CD8-positive, alpha-beta T cell (primary cell): ENCODE measurements at places on chromosomes 5 and 9.
A peak's percentile ranks its signal among the peaks of the same experiment; 100 is the strongest.

GRCh38 chr9:96719921-96720320, 58.0 kb downstream of the ZNF510 start:
- no peak for DNase-seq

DNA sequence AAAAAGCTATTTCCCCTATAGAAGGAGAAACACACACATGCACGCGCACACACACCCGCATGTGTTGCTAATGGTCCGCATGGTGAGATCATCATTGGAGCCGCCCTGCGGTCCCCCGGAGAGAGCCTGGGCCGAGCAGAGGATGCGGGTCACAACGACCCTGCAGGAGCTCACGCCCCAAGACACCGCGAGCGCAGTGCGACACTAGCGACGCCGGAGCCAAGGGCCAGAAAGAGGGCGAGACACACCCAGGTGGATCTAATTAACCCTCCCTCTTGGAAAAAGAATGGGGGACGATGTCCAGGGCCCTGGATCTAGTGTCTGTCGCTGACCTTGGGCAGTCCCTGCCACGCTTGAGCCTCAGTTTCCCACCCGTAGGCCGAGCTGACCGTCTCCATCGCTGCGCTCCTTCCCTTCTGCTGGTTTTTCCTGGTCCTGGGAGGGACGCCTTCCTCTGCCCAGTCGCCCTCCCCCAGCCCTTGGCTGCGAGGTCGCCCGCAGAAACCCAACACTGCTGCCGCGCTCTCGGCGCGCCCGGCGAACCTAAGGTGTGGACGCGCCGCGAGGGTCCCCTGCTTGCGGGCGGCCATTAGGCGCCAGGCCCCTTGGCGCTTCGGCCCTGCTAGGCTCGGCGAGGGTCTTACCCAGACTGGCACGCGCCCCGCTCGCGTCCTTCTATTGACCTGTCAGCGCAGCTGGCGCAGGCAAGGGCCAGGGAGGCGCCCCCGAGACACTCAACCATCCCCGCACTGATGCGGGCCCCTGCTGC, 47.5 kb upstream of the RNF20 start:
- no peak for DNase-seq

- DNase-seq: no peak
Measured at GRCh38 chr9:113221800-113222481, 597 bp downstream of the SLC31A1 start.

DNA sequence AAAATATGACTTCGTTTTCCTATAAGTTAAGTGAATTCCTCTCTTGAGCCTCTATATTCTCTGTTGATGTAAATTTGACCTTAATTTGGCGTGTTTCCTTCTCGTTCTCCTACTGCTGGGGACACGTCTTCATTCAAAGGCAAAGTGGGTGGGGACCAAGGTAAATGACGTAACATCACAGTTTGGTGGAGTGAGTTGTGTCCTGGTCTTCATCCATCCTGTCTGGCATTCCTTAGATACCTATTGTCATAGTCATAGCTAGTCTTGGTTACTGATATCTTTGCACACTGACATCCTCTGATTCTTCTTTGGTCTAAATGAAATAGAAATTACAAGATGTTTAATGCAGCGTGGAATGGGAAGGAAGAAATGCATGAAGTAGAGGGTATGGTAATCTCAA, 108.5 kb downstream of the NNT start:
- no peak for DNase-seq

DNA sequence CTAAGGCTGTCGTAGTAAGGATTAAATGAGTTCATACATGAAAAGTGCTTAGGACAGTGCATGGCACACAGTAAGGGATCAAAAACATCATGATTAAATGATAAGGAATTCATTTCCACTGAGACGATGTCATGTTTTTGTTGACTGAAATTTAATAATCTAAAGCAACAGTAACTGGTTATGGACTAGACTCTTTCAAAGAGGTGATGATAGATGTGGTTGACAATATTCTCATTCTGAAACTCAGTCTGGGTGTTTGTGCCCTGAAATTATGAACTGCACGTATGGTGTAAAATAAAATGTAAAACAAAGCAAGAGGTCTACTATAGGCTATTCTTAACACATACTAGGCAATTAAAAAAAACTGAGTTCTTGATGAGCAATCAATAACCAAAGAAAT, 280.0 kb downstream of the DENND1A start:
- DNase-seq: no peak

GRCh38 chr5:72474046-72474500, 33.1 kb downstream of the ZNF366 start:
- no peak for DNase-seq

DNA sequence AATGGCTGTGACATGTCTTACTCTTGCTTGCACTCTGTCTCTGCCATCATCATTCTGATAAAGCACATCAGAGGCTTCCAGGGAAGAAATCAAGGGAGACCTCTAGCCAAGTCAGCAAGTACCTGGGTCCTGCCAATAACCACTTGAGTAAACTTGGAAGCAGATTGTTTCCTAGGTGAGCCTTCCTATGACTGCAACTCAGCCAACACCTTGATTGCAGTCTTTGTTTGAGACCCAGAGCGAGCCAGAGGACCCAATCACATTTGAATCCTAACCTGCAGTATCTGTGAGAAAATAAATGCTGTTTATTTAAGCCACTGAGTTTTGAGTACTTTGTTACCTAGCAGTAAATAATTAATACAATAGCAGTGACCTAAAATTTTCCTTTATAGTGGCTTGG, 356.8 kb upstream of the CHD1 start:
- DNase-seq: no peak

GRCh38 chr5:44681906-44682305, 126.8 kb upstream of the MRPS30 start:
- no peak for DNase-seq

- DNase-seq: peak; percentile 76
Measured at GRCh38 chr5:179836225-179837019, 15.7 kb downstream of the SQSTM1 start.

- DNase-seq: no peak
Measured at GRCh38 chr5:14231890-14232289, 88.7 kb downstream of the TRIO start.

- DNase-seq: no peak
Measured at GRCh38 chr5:112737070-112737462, 619 bp upstream of the APC start.

GRCh38 chr5:170114271-170114670, 8.6 kb downstream of the FOXI1 start:
- no peak for DNase-seq

- DNase-seq: no peak
Measured at GRCh38 chr5:127813633-127814587, 110.7 kb downstream of the CCDC192 start.

DNA sequence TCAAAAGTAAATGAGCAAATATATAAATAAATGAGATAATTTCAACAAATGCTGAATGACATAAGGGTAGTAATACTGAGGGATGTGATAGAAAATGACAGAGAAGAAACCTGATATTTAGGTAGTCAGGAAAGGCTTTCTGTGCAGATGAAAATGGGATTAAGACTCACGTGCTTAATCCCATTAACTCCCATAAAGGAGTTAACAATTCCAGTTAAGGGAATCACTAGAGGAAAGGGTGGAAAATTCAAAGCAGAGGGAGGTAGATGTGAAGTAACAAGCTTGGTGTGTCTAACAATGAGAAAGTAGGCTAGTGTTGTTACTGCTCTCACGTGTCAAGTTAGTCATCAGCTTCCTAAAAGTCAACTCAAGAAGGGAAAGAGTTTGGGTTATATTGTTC, 90.5 kb upstream of the TRIM32 start:
- no peak for DNase-seq

GRCh38 chr5:91277840-91278239, 105.3 kb downstream of the ARRDC3 start:
- DNase-seq: no peak

DNA sequence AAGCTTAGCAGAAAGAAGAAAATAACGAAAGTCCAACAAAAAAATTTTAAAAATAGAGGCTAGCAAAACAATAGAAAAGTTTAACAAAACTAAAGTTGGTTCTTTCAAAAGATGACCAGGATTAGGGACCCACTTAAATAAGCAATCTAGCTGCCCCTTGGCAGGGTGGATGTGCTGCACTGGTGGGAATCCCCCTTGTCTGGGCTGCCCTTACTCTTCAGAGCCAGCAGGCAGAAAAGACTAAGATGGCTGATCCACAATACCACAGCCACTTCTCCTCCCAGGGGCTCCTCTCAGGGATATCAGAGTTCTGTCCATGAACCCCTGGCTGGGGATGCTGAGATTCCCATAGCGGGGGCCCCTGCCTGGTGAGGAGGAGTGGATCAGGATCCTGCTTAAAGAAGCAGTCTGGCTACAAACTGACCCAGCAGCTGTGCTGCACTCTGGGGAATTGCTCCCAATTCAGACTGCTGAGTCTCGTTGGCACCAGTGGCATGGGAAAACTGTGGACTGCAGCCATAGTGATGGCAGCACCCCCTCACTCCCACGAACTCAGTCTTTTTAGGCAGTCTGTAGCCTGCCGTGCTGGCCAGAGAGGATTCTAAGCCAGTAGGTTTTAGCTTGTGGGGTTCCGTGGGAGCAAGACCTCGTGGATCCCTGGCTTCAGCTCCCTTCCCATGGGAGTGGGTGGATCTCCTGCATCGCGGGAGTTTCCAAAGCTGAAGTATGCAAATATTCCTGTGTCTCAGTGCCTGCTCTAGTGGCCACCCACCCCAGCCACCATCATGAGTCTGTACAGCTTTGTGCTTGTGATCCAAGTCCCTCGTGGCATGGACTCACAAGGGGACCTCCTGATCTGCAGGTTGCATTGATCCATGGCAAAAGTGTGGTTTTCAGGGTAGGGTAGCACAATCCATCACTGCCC, 2.9 kb upstream of the INSL6 start:
- DNase-seq: peak; percentile 6

DNA sequence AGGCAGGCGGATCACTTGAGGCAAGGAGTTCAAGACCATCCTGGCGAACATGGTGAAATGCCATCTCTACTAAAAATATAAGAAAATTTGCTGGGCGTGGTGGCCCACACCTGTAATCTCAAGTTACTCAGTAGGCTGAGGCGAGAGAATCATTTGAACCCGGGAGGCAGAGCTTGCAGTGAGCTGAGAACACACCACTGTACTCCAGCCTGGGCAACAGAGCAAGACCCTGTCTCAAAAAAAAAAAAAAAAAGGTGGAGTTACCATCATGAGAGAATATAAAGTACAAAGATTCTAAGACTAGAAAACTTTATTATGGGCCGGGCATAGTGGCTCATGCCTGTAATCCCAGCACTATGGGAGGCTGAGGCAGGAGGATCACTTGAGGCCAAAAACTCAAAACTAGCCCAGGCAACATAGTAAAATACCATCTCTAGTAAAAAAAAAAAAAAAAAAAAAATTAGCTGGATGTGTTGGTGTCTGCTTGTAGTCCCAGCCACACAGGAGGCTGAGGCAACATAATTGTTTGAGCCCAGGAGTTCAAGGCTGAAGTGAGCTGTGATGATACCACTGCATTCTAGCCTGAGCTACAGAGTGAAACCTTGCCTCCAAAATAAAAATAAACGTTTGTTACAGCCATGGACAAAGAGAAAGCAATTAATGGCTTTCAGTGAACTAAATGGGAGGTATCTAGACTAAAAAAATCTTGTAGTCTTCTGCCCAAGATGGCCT, 12.9 kb downstream of the ANXA2R start:
- no peak for DNase-seq
